Daoy (cell line): ENCODE measurements at places on chromosomes 6 and 20.

- peak; percentile 29 for DNase-seq
Observed at GRCh38 chr20:50691573-50692551, 520 bp upstream of the RIPOR3 start.

- peak; percentile 34 for DNase-seq
Observed at GRCh38 chr20:3889489-3890397, 556 bp downstream of the PANK2 start.

DNA sequence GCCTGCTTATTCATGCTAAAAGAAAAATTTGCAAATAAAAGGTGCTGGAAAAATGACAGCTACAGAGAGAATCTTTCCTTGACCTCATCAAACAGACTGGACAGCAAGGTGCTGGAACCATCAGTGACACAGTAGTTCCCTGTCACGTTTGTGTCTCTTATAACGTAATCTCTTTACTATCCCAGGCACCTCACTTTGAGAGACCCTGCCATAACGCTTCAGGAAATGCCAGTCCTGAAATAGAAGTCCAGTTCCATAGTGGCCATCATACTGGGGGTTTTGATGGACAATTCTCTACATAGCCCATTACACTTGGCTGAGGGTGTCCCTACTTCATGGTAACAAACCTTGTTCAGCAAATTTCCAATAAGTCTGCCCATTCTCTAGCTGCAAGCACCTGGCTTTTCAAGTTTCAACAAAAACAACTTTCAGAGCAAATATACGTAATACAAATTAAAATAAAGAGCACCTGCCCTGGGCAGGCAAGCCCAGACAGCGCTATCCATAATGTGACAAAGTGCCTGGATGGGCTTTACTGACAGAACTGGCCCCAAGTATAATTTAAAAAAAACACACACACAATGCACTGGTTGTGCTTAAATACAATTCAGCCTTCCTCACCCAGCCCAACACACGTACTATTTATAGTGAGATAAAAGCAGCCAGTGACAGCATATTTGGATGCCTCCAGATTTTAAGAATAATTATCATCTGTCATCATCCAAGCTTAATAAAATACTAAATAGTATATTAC lies 38.7 kb downstream of the CNKSR3 start:
- DNase-seq: no peak

GRCh38 chr20:24309596-24309995 lies 159.8 kb upstream of the SYNDIG1 start:
- no peak for DNase-seq

DNA sequence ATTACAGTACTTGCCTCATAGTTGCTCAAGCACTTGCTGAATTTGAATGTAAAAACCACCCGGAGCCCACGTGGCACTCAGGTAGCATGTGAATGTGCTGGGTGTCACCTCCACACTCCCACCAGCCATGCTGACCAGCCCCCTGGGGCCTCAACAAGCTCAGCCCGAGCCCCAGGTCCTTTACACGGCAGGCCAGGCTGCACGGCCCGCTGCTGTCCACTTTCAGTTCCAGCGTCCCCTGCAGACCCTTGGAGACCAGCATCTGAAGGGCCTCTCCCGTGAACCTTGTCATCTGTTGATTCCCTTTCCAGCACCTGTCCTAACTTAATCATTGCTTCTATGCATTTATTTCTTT lies 33.3 kb upstream of the ZBP1 start:
- DNase-seq: peak; percentile 0

GRCh38 chr6:156832669-156833068 lies 55.5 kb downstream of the ARID1B start:
- DNase-seq: no peak

DNA sequence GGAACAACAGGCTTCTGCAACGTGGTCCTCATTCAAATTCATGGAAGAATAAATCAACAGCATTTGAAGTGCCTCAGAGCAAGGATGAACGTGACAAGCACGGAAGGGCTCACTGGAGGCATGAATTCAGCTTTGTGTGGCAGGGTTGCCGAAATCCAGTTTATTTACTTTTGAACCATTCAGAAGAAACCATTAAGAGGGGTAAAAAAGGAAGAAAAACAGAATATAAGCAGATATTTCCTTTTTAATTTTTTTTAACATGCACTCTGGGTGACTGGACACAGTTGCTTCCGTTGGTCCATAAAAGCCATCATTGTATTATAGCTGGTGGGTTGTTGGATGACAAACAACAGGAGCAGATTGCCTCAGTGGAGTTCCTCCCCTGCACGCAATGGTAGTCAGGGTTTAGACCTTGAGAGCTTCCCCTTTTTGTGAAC lies 17.3 kb upstream of the SNRPB2 start:
- DNase-seq: no peak

GRCh38 chr6:35165630-35166071 lies 24.5 kb upstream of the TCP11 start:
- peak; percentile 43 for DNase-seq

DNA sequence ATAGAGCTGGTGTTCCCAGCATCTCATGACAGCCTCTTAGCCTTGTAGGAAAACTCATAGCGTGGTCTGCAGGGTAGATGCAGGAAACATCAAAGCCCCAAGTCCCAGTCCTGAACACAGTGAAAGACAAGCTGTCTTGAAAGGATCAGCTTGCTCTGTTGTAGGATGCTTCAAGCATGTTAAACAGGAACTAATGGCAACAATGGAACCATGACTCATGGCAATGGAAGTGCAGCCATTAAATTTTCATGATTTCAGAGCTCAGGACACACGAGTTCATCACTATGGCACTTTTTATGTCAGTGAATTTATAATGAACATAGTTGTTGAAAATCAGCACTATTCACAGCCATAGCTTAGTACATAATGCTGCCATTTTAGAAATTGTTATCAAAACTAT lies 367.7 kb downstream of the KIF16B start:
- no peak for DNase-seq

DNA sequence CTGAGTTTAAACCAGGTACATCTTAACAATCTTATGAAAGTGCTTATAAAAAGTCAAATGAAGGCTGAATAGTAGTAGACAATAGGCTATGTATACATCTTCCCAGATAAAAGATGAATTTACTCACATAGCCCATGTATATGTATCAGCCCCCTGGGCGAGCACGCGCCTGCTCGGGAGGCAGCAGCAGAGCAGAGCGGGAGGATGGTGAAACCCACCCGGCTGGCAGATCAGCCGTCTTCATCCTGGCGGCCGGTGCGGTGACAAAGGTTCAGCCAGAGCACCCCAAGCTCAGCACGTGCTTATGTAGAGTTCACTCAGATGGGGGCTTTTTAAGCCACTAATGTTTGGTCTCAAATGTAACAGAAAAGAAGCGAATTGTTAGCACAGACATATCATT lies 184.8 kb downstream of the KIF6 start:
- no peak for DNase-seq

GRCh38 chr6:97656236-97656635 lies 373.2 kb upstream of the MMS22L start:
- DNase-seq: no peak

DNA sequence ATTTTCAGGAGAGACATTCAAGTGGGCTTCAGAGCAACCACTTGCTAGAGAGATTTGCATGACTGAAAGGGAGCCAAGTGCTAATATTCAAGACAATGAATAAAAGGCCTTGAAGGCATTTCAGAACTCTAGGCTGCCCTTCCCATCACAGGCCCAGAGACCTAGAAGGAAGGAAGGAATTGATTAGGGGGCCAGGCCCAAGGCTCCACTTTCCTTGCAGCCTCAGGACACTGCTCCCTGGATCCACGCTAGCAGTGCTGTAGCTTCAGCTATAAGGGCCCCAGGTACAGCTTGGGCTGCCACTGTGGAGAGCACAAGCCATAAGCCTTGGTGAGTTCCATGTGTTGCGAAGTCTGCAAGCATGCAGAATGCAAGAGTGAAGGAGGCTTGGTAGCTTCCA lies 731.9 kb upstream of the FLRT3 start:
- no peak for DNase-seq

DNA sequence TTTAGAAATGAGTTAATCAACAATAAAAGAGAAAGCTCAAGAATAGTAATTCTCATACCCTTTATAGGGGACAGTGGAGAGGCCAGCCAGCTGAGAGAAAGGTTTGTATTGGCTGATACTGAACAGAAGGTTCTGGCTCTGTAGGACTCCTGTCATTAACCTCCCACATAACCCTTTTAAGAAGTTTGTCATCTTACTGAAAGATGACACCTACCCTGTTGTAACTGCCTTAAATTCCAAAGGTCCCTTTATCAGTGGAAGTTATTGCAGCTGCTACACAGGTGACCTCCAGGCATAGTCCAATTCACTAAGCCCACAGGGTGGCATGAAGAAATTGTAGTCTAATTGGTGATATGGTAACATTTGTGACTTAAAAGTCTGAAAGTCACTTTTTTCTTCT lies 790.1 kb downstream of the TENT5A start:
- DNase-seq: no peak

DNA sequence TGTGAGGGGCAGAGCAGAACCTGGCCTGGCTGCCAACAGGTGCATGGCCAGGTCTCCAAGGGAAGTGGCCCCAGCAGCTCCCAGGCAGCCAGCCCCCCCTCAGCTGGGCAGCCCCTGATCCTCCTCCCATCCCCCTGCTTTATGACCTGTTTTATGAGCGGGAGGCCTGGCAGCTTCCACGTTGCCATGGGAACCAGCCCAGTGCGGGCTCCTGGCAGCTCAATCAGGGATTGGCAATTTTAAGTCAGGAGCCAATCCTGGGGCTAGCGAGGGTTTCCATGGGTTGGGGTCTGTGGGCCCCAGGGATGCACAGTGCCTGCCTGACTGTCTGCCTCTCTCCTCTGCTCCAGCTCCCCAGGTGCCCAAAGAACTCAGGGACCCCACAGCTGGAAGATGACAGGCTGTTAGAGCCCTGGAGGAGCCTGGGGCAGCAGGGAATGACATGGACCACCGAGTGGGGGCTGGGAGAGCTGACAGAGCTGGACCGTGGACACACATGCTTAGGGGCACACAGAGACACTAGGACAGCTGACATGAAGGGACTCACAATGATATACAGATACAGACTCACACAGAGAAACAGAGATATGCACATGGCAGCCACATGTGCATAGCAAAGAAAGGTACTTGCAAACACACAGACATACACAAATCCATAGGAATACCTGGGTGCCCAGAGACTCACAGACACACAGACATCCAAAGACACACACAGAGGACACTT lies 56.5 kb upstream of the SIRPA start:
- DNase-seq: no peak

- DNase-seq: no peak
Observed at GRCh38 chr6:82711105-82711827, 347.6 kb downstream of the TPBG start.

- peak; percentile 56 for DNase-seq
Observed at GRCh38 chr20:45322952-45323383, 14.9 kb upstream of the MATN4 start.

- no peak for DNase-seq
Observed at GRCh38 chr20:59405226-59406200, 105.1 kb downstream of the EDN3 start.

GRCh38 chr20:33442136-33443005 lies 1.2 kb downstream of the SNTA1 start:
- no peak for DNase-seq

- no peak for DNase-seq
Observed at GRCh38 chr20:25421102-25421501, 13.6 kb downstream of the GINS1 start.

DNA sequence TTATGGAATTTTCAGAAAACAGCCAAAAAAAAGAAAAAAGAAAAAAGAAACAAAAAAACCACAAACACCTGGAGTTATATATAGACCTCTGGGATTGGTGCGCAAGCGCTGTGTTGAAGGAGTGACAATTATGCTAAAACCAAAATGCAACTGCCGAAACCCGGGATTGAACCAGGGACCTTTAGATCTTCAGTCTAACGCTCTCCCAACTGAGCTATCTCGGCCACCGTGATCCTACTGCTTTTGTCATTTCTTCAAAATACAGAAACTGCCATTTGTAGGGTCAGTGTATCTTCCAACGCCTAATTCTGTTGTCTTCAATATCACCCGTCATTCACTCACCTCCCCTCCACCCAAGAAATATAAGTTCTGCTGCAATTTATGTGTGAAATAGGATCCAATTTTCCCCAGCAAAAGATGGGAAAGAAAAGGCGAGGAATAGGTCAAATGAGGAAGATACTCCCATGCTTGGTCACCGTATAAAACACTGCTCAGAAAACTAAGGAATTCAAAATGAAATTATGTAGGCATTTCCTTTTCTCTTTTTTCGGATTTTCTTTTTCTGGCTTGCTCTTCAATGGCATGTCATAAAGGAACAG lies 116.0 kb downstream of the TRIM27 start:
- peak; percentile 87 for DNase-seq

DNA sequence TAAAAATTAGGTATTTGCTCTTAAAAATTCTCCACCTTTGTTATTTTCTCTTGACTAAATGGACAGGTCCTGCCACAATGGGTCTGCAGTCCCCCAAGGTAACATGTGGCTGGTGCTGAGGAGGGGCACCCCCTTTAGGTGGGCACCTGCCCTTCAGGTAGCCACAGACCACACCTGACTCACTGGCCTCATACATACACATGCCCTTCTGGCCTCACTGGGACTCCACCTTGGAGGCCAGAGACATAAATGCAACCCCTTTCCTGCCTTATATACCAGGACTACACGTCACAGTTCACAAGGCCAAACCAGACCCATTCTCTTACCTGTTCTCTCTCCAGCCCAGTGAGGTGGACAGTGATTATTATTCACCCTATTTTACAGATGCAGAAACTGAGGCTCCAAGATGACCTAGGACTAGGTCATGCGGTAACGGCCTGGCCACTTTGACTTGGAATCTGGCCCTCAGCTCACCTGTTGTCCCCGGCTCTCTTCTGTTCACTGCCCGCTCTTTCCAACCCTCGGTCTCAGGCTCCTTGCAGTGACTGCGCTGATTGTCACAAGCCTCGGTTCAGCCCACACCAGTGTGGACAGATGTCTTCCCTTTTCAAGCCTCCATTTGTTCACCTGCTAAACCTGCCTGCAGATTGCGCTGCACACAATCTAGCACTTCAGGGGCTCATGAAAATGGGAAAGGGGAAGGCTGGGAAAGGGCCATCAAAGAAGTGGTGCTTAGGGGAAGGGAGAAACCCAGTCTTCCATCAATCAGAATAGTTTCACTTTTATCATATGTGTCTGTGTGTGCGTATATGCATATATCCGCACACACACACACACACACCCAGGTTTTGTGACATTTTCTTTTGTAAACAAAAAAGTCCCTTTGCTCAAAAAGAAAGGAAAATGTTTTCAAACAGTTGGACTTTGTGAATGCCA lies 121.7 kb downstream of the BCAS1 start:
- DNase-seq: no peak

GRCh38 chr20:34535857-34536256 lies 19.6 kb downstream of the DYNLRB1 start:
- no peak for DNase-seq

GRCh38 chr6:44071670-44072451 lies 55.4 kb downstream of the MRPL14 start:
- peak; percentile 92 for DNase-seq

GRCh38 chr20:13024596-13024995 lies 15.8 kb downstream of the SPTLC3 start:
- DNase-seq: no peak

GRCh38 chr20:56445540-56445939 lies 22.9 kb upstream of the RTF2 start:
- no peak for DNase-seq

- no peak for DNase-seq
Observed at GRCh38 chr6:84853901-84854300, 89.5 kb upstream of the TBX18 start.

GRCh38 chr6:30682143-30683117 lies 4.0 kb downstream of the PPP1R18 start:
- DNase-seq: peak; percentile 94
